Femur (tissue), 1 donor: ENCODE measurements at places on chromosomes 16 and 17.

- no peak for DNase-seq
Observed at GRCh38 chr17:17712268-17712924, 31.1 kb downstream of the RAI1 start.

GRCh38 chr16:83630979-83631378 is 176.8 kb upstream of the HSBP1 start:
- DNase-seq: no peak

- DNase-seq: no peak
Observed at GRCh38 chr16:87641721-87642120, 39.4 kb downstream of the JPH3 start.

DNA sequence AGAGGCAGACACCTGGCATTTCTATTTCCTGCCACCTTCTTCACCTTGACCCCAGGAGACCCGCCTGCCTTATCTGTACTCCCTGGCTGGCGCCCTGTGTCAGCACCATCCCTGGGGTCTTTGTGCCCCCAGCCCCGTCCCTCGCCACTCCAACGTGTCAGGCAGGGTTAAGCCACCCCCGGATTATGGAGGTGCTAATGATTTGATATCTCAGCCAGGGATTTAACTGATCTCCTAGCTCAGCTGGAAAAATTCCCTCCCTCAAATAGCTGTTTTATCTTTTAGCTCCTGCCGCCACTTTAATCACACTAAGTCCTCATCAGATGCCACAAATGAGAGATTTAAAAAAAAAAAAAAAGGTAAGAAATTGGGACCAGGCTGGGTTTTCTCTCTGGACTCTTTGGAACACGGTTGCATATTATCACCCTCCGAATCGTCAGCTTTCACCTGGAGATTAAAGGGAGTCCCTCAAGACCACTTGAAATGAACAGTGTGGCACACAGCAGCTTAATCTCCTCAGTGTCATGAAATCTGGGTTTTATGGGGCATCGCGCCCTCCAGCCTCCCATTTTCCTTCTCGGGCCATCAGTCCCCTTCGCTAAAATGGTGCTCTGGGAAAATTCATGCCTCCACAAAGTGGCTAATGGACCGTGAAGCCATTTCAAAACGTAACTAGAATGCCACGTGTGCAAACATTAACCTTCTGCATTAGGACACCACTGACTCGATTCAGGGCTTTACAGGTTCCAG is 26.2 kb upstream of the WFDC1 start:
- DNase-seq: no peak

- peak; percentile 100 for DNase-seq
Observed at GRCh38 chr17:81394921-81395599, at the start of gene BAHCC1. BAHCC1 (plus strand) TSS chr17:81395457; CDS start chr17:81399740, 4,283 bp downstream.

GRCh38 chr17:4520060-4520893 is 21.6 kb downstream of the SPNS2 start:
- DNase-seq: no peak

GRCh38 chr16:48232493-48233040 is 11.5 kb upstream of the LONP2 start:
- DNase-seq: no peak

- no peak for DNase-seq
Observed at GRCh38 chr16:65313936-65314626, 192.2 kb upstream of the CDH11 start.

- no peak for DNase-seq
Observed at GRCh38 chr16:19166500-19166899, 1.5 kb upstream of the SYT17 start.

GRCh38 chr17:78022425-78022824 is 63.9 kb downstream of the TNRC6C start:
- DNase-seq: no peak

DNA sequence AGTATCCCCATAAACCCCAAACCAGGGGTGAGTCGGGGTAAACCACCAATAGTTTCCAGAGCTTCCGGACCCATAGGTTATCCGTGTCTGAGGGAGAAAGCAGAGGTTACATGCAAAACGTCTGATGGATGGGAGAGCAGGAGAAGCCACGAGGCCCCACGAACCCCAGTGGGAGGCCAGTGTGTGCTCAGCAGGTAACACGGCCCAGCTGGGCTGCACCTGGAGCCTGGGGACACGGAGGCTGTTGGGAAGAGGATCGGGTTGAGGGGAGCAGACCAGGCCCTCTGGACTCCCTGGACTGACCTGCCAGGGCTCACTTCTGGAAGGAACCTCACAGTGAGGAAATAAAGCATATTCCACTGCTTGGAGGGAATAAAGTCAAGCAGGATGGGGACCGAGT is 78.1 kb downstream of the SEC14L1 start:
- no peak for DNase-seq

DNA sequence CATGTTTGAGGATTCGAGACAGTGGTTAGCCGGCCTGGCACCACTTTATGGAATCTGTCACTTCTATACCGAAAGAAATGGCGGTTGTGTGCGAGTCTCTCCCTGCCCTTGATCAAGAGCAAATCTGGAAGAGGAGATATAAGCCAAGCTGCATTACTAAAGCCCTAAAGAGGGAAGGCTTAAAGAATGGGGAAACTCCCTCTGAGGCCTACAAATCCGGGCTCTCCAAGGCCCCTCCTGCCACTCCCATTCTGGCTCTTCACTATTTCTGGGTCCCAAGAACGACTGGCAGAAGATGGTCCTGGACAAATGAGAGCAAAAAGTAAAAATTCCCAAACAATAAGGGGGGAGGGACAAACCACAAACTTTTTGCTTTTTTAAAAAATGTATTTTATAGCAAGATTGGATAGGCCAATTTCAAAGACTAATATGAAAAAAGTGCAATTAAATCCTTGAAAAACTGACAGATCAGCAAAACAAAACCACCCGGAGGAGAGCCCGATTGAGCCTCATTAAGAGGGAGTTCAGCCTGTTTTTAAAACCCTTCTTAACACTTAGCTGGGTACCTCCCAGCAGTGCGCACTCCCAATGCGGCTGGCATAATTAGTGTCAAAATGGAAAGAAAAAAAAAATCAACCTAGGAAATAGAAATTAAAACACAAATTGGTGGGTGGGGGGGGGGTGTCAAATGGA is 193.5 kb downstream of the ZFHX3 start:
- DNase-seq: no peak

DNA sequence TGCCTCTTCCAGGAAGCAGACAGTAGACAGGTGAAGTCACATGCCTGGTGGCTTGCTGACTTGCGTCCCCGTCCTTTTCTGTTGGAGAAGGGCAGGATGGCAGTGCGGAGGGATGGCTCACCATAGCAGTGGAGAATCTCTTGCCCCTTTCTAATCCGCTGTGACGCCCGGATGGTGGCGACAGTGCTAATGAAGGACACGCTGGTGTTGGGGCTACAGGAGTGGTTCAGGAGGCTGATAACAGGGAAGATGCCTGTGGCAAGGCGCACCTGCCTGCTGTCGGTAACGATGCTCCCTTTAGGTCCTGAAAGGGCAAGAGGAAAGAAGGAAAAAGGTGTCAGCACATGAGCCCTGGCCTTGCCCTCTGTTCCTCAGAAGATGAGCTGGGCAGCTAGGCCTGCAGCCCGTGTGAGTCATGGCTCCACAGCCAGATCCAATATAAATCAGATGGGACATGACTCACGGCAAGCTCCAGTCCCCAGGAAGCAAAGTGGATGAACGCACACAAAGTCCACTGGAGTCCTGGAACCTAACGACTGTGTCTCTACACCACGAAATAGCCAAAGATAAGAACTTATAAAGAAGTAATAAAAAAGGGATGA is 25.5 kb downstream of the SERPINF1 start:
- no peak for DNase-seq

DNA sequence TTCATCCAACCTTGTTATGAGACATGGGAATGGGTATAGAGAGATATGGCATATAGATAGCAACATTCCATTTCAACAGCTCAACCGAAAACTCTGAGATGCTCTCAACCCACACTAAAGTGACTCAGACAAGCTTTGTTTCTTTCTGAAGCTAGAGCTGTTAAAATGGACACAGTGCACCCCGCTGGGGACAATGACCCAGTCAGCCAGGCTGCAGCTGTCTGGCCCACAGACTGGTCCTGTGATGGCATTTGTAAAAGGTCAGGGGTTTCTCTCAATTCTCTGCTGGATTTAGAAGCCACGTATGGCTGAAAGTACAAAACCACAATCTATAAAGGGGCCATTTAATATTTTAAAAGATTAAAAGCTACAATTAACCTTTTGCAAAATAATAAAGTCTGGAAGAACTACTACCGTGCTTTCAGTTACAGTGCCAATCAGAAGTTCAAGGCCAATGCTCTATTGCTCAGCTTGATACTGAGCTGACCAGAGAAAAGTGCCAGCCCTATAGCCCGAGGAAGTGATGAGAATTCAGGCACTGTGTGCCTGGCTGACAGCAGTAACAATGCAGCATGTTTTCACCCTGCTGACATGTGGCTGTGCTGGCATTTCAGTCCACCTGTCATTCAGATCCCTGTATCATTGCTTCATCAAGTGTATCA is 60.2 kb downstream of the TEX2 start:
- DNase-seq: no peak

- no peak for DNase-seq
Observed at GRCh38 chr16:57764341-57765159, 29.0 kb downstream of the KATNB1 start.

- no peak for DNase-seq
Observed at GRCh38 chr17:7295230-7296180, 1.1 kb upstream of the YBX2 start.

- DNase-seq: no peak
Observed at GRCh38 chr17:82375359-82376041, 3.9 kb downstream of the UTS2R start.

- peak; percentile 60 for DNase-seq
Observed at GRCh38 chr17:74532115-74532514, 840 bp upstream of the CD300LB start.

- DNase-seq: peak; percentile 57
Observed at GRCh38 chr17:29042679-29043538, at the start of gene PIPOX. PIPOX (plus strand) TSS chr17:29043141; CDS start chr17:29043226, 85 bp downstream.

GRCh38 chr17:8056976-8057625 is 18.2 kb downstream of the ALOX15B start:
- DNase-seq: no peak

DNA sequence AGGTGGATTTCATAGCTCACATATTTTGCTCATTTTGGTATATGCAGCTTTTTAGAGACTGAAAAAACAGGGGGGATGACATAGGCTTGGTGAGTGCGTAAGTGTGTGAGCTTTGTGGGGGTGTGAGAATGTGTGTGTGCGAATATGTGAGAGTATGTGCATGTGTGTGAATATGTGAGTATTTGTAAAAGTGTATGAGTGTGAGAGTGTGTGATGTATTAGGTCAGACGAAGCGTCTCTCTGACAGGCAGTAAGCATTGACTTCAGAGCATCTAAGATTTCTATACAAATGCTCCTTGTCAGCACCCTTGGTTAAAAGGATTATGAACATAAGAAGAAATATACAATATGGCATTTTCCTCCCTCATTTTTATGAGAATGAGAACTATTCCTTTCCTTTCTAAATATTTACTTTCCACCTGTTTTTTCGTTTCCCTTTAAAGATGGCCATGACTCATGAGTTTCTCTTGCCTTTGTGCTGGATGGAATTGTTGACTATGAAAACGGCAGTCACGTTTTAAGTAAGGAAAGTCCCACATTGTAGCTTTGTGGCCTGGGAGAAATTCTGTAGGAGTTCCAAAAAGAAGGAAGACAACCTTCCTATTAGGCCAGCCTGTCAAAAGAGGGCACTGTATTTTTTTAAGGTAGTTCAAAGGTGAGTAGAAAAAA is 276.4 kb downstream of the FOXL1 start:
- DNase-seq: no peak

- no peak for DNase-seq
Observed at GRCh38 chr16:316741-317464, 33.9 kb downstream of the PDIA2 start.

DNA sequence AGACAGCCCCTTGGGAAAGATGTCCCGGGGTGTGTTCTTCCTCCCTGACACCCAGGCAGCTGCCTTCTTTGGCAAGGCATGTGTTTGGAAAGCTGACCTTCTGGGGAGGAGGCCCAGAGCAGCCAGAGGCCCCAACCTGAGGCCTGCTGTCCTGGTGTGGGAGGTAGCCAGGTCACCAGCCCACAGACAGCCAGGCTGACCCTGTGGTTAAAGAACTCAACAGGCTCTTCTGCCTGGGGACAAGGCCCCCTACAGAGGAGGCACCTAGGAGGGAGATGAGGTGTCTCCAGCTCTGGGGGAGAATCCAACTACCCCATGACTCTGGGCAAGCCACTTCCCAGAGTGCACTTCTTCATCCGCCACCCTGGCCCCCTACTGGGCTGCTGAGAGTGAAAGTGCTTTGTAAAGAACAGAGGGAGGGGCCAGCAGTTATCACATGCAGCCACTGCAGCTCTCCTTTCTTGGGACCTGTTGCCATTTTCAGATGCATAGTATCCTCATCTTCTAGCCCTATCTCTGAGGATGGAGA is 13.1 kb upstream of the SREBF1 start:
- DNase-seq: peak; percentile 56

GRCh38 chr17:69067274-69068047 is 6.7 kb upstream of the ABCA9 start:
- no peak for DNase-seq

DNA sequence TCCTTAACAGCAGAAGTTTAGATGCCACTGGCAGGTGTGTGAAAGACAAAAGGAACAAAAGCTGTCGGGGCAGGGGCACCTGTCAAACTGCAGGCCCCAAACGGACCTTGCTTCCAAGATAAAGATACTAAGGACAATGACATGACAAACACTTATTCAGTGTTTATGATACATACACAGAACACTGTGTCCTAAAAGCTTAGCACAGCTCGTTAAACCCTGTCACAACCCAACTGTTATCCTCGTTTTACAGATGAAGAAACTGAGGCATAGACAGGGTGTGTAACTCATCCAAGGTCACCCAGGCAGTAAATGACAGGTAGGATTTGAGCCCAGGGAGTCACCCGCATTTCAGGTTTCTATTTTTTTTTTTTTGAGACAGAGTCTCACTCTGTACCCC is 9.6 kb downstream of the SDK2 start:
- DNase-seq: no peak

DNA sequence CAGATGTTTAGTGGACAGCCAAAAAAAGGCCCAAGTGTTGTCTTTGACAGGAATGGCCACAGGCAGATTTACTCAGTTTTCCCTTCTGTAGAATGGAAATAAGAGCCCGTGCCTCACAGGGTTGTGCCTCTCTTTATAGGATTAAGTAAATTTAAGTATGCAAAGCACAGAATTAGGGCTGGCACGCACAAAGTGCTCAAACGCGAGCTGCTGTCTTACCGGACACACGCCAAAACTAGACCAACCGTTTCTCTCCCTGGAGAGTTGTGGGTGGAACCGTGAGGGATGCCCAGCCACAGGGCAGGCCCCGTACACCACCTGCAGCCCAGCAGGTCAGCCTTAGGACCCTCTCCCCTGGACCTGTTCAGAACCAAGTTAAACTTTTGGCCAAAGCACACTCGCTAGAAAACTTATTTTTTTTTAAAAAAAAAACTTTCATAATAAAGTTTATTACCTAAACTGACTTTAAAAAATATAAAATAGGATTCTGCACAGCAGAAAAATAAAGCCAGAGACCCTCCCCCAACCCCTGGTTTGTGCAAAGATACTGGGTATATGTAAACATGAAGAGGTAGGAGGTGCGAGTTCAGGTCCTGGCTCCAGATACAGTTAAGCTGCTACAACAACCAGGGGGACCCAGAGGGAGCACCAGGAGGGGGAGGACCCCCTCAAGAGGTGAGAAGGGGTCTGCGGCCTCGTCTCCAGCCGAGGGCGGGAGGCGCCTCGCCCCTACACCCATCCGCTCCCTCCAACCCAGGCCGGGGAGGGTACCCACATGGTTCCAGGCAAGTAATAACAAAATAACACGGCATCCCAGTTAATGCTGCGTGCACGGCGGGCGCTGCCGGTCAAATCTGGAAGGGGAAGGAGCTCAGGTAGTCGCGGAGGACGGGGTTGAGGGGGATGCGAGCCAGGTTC is 1.8 kb downstream of the SOCS1 start:
- DNase-seq: no peak
